ENCODE measurements at places on chromosomes 13 and 19. TPM values are rescaled to one million over a fixed set of nuclear protein-coding genes. Genes with fewer than 3 reads are reported as not detected.

Gene IL17D
- total RNA-seq = 0.60 TPM

Gene HCN2
- 8.1 TPM for total RNA-seq

Gene IL4I1
- total RNA-seq = 1.4 TPM

- no peak for DNase-seq
Observed at GRCh38 chr13:101283782-101284181, 132.5 kb downstream of the NALCN start.

Gene RHPN2
- 25.8 TPM for total RNA-seq

DNA sequence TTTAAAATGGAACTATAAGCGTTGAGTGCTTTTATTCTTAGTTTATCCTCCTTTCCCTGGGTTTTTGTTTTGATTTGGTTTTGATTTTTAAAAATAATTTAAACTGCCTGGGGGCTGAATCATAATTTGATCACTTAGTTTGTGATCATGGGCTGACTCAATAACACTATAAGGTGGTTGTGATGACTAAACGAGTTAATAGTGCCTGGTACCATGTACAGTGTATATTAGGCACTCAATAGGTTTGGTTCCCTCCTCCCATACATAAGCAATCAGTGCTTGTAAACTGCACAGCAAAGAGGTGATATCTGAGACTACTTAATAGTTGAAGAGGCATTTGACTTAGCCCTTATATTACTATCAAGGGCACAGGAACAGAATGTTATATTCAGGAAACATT lies 200.9 kb upstream of the RFC3 start:
- DNase-seq = no peak

Measured in WTC11 (cell line).